Vagina (tissue), 2 donors: ENCODE measurements at places on chromosomes 4 and X.

DNA sequence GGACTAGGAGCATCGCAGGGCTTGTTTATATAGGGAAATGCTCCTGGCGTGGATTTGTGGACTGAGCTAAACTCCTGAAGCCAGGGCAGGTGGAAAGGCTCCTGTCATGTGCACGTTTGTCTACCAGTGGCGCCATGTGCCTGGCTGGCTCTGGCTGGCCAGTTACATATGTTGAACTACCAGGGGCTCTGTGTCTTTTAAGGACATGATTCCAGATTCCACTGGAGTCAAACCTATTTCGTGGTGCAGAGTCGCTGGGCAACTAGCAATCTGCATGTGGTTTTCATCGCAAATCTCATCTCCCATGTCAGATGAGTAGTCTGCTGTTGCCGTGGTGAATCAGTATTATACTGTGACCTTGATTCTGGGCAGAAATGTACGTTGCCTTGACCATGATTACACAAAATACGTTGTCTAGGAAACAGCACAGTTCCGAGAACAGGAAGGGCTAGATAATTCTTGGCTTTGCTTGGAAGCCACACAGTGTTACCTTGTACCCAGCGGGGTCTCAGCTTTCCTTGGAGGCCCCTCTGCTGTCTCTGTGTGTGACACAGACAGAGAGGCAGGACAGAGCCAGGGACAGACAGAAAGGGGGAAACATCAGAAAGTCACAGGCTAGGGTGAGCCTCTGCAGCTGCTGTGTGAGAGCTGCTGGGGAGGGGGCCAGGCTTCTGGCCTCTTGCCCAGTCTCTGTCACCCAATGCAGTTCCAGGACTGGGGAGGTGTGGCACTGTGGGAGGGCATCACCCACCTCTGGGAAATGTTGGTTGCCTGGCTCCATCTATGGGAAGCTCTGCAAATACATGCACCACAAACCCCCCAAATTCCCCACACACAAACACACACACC, 19.2 kb downstream of the PNMA6E start:
- no peak for DNase-seq

DNA sequence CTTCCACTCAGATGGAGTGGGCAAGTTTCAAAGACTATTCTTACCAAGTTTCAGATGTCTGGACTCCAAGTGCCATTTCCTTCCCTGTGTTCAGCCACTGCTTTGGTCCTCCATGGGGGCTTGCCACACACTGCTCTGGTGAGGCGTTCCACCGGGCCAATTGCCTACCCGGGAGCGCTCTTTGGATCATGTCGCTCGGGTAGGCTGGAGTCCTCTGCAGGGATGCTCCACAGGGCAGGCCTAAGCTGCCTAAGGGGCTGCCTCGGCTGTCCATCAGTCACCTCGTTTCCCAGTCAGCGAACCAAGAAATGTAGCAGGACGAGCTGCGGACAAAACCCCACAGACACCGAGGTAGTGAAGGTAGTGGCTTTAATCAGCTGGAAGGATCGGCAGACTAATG, 200.7 kb upstream of the KLF8 start:
- DNase-seq, result no peak

GRCh38 chrX:134738445-134738844, 80.2 kb upstream of the PLAC1 start:
- no peak for DNase-seq

DNA sequence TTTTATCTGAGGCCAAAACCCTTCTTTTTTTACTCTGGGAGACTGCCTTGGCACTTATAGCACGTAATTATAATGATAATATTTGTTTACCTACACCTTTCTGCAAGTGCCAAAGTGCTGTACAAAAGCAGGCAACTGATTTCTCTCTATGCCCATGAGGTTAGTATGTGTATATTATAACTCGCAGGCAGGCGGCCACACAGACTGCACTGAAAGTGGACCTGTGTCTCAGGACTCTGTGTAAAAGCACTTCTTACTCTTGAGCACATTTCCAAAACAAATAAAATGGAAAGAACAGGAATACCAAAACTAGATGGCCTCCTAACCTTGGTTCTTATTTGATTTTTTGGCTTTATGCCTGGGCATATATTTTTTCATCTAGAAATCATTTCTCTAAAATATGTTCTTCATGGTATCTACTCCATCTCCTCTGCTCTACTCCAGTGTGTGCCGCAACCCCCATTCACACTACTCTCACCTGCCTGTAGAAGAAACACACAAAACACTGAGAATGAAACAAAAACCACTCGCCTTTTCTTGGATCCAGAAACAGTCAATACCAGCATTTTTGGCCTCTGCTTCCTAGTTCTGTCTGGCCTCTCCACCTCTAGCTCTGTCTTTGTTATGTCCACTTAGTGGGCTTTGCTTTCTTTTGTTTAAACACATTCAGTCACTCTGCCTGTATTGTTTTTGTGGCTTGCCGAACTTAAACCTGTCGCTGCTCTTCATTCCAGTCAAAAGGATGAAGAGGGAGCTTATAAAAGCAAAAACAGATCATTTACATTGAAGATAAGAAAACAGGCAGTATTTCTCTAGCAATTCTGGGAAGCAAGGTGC, 934.5 kb upstream of the TENM3 start:
- DNase-seq, result no peak

GRCh38 chr4:129350834-129351721, 255.1 kb downstream of the C4orf33 start:
- no peak for DNase-seq

DNA sequence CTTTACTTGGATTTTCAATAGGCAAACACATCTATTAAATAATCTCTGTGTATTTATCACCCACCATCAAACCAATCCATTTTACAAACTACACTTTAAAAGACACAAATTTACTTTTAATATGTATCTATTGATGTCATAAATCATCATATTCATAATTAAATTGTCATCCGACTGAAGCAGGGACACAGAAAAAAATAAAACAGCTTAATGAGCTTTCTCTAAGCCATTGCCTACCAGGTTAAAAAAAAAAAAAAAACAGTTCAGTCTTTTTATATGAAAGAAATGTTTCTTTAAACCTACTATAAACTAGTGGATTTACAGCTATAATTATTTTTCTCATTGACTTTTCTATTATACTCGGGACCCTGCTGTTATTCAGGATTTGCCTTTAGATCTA, 57.3 kb downstream of the PABPC4L start:
- DNase-seq, result no peak

DNA sequence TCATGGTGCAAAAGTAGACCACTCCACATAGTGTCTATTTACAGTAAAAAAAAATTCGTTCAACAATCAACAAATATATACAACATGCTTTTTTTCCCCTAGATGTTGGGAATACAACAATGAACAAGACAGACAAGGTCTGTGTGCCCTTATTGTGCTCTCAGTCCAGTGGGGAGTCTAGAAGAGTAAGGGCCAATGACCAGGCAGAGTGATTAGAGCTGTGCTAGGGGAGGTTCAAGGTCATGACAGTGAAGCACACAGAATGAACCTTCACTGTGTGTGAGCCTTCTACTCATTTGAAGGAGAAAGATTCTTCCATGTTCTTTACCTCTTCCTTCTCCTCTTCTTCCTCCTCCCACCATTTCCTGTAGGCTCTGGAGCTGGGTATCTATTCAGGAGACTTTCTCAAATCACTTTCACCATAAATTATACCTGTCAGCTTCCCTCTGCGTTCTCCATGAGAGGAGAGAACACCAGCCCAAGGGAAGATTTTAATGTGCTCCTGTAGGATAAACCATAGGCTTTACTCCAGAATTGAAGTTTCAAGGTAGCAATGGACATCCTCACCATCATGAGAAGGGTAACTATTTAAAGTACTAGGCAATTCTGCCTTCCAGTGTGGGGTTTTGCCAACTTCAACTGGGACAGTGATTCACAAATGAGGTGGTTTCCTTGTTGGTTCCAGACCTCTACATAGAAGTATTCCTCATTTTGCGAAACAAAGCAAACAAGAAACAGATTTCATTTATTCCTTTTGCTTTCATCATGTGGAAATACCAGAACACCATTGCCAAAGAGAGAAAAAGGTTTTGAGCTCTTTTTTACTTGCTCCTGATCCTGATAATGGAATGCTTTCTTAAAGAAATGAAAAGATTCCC, 246.9 kb upstream of the GPC4 start:
- no peak for DNase-seq

DNA sequence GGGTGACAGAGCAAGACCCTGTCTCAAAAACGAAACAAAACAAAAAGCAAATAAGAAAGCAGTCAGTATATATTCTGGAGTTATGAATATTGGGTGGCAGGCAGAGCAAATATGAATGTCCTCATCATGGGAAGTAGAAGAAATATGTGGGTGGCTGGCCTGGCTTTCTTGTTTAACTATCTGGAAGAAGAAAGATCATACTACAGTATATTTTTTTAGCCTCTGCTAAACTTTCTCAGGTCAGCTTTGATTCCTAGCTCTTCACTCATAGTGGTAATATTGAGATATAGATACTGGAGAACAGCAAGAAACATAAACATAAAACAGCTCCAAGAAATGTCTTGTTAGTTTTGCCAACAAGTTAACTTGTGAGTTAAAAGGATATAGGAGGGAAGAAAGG, 192.5 kb downstream of the SOWAHB start:
- DNase-seq, result no peak

DNA sequence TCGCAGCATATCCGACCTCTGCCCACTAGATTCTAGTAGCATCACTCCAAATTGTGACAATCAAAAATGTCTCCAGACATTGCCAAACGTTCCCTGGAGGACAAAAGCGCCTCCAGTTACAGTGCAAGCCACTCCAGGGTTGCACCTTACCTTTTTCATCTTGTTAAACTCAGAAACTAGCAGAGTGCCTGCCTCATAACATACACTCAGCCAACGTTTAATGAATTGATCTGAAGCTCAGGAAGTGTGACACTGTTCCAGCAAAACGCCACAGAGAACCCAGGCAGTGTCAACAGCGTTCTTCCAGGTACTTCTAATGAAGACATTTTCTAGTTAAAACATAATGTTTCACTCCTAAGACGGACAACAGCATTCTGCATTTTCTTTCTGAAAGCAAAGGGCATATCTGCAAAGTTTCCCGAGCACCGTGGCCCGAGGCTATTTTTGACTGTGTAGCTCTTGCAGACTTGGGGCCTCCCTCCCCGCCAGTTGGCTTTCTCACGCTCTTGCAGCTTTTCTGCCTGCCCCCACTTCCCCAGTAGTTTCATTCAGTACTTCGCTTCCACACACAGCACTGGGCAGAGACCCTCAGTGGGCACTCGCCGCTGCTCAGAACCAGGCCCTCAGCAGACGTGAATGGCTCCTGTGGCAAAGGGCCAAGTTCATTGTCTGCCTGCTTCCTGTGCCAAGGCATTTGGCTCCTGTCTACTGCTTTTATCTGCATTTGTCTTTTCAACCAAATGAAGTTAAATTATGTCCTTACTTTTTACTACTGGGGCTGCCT, 133.4 kb upstream of the TTC29 start:
- DNase-seq, result no peak

GRCh38 chr4:38177641-38178391, 217.6 kb downstream of the PTTG2 start:
- no peak for DNase-seq

GRCh38 chrX:115399306-115399705, 109.8 kb downstream of the LUZP4 start:
- DNase-seq, result no peak

DNA sequence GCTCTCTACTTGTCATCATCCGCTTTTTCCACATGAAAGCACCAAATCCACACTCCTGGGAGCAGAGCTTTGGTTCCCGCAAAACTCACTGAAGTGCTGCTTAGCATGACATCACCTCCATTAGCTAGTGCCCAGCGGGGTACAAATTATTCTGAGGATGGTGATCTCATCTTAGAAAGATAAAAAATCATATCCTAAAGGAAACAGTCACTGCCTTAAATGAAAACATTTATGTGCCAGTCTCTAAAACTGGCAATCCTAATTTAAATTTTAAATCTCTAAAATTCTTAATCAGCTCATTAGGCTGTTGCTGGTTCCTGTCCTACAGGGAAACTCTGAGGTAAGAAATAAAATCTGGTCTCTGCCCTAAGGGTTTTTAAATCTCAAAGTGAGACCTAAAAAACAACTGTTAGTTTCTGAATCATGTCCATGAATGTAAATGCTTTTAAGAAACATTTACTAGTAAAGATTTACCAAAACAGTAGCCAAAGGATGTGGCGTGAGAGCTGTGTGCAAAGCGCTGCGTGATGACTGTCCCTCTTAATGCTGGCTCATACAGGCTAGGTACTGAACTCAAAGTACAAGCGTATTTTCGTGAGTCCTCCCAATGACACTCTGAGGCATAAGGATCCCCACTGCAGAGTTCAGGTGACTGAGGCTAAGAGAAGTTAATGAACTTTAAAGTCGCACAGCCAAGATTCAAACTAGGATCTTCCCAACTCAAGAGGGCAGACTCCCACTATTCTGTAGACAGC, 4.5 kb downstream of the CASP3 start:
- no peak for DNase-seq

DNA sequence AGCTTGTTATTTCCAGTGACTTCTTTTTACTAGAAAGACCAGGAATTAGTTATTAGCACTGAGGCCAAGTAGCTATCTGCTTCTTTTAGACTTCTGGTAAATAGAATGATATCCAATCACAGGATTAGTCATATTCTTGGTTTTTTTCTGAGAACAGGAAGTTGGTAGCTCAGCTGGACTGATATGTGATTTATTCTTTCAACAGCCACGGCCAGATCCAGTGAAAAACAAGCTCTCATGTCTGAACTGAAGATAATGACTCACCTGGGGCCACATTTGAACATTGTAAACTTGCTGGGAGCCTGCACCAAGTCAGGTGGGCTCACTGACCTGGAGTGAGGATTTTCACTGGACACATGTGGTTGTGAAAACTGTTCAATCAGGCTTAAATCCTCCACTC, 48.6 kb downstream of the PDGFRA start:
- DNase-seq, result no peak

DNA sequence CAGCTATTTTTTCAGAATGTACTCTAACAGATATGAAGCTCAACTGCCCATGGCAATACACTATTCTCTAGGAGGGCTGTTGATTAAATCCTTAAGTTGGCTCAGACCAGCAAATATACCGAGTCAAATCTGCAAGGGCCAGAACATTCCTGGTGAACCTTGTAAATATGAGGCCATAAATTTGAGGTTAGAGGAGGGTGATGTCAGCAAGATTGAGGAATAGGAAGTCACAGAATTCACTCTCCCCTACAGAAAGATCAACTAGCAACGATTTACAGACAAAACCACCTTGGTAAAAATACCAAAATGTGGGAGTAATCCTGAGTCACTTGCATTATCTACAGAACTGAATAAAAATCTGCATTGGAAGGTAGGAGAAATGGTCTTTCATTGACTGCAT, 399.3 kb downstream of the GPM6A start:
- DNase-seq, result no peak

DNA sequence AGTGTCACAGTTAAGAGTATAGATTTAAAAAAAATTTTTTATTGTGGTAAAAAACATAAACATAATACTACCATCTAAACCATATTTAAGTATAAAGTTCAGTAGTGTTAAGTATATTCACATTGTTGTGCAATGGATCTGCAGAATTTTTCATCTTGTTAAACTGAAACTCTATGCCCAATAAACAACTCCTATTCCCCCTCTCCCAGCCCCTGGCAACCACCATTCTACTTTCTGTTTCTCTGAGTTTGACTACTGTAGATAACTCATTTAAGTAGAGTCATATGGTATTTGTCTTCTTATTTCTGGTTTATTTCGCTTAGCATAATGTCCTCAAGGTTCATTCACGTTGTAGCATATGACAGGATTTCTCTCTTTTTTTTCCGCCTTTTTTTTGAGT, 112.4 kb downstream of the PTTG2 start:
- DNase-seq, result no peak
